GM10248 (cell line): ENCODE measurements at places on chromosomes 6 and 20.
A peak's percentile ranks its signal among the peaks of the same experiment; 100 is the strongest.

- no peak for DNase-seq
Measured at GRCh38 chr6:84172080-84172479, 55.4 kb downstream of the CEP162 start.

DNA sequence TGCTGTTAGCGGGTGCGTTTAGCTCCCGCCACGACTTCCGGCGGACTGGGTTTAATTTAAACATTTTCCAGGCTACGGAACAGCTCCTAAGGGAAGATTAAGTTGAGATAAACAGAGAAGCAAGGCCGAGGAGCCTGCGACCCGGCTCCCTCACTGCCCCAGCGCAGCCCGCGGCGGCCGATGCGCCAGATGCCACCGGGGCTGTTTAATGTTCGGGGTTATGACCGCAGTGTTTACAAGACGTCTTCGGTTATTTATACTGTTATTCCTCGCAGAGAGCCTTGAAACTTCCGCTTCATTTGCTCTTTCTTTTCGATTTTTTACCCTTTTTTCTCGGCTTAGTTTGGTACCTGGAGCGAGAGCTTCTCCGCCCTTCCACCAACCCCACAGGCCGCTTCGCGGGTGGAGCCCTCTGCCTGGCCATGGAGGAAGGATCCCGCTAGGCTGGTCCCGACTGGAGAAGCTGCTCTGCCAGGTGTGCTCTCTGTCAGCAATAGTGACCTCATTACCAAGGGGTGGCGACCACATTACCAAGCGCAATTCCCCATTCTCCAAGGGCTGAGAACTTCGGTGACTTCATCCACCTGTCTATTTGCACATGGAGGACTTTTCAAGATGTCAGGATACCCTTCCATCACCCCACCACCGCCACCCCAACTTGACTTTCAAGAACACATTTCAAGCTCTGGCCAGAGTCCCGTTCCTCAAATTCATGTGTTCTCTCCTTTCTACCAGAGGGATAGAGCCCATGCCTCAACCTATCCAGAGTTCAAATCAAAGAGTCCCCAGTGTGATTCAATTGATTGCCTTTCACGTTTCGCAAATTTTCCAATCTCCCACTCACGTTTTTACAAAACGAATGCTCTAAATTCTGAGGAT is 4.1 kb downstream of the TCF21 start:
- no peak for DNase-seq

DNA sequence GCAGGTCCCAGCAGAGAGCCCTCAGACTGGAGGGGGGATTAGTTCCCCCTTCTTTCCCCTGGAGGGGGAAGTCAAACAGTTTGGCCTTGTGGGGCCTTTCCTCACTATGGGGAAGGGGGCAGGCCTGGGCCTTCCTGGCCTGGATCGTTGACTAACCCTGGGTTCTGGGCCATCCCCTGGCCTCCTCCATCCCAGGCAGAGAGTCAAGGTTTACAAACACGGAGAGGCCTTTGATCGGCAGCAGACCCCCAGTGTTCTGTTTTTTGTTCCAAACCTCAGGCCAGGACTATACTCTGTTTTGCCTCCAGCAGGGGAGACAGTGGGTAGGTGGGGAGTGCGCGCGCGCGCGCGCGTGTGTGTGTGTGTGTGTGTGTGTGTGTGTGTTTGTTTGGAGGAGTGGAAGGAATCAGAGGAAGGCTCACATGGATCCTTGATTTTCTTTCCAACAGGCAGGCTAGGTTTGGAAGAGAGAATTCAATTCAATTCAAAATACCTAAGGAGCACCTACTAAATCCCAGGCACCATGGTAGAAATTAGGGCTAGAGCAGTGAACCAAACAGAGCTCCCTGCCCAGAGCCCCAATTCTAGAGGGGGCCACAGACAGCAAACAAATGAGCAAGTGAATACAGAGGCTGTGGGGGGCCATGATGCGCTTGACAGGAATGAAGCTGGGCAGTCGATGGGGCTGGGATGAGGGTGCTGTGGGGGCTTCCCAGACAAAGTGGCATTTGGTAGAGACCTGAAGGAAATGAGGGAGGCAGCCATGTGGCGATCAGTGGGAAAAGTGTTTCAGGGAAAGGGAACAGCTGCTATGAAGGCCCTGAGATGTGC is 14.8 kb downstream of the TP53RK start:
- DNase-seq: no peak

- DNase-seq: no peak
Measured at GRCh38 chr6:139600343-139600742, 225.9 kb upstream of the CITED2 start.

GRCh38 chr6:21390532-21391213 is 202.9 kb upstream of the SOX4 start:
- no peak for DNase-seq

- DNase-seq: peak; percentile 63
Measured at GRCh38 chr6:144064402-144065212, 30.8 kb downstream of the SF3B5 start.

DNA sequence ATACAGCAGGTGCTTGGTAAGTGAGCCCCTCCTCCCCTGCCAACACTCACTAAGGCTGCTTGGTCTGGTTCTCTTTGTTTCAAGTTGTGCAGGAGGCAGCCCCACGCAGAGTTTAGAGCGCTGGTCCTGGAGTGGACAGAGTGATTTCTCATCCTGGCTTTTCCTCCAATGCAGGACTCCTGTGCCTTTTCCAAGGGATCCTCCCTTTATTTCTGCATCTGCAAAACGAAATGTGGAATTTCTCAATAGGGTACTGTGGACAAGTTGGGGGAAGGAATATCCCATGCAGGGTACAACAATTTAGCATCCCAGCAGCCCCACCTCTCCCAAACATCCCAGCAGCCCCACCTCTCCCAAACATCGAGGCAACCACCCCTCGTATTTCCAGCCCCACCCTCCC is 30.6 kb upstream of the CCDC167 start:
- no peak for DNase-seq

- no peak for DNase-seq
Measured at GRCh38 chr6:119255492-119255891, 94.1 kb downstream of the MAN1A1 start.

GRCh38 chr20:45372646-45373352 is 5.3 kb downstream of the TP53TG5 start:
- no peak for DNase-seq

GRCh38 chr6:91149956-91150705 is 563.3 kb upstream of the MAP3K7 start:
- no peak for DNase-seq

DNA sequence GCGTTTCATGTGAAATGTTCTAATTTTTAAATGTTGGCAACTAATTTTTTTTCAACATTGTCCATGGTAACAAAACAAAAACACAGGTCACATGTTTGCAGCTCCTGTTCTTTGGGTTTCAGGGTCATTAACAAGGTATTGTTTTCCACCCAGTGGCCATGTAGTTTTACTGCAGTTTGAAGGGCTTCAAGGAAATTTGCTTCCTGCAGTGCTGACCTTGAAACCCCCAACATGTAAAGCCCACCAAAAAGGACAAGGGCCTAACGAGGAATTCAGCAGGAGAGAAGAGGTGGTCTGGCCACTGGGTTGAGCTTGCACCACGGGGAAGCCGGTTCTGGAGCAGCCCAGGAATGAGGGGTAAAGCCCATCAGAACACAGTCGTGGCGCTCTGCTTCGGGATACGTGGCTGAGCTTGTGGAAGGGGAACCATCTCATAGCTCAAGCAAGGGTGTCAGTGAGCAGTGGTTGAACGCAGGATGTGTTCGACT is 13.9 kb upstream of the KLHL31 start:
- DNase-seq: peak; percentile 20

DNA sequence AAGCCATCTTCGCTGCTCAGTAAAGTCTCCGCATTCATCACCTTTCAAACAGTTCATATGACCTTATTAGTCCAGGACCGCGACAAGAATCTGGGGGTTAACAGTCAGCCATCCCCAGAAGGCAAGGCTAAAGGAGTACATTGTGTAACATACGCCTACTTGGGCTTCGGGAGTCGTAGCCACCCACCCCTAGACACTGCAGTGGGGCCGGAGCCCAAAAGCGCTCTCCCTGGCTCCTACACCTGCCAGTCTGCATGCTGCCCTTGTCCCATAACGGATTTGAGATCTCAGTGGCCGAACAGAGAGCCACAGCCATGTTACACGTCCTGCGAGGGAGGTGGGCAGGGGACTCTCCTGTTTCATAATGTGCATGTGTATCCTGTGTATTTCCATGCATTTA is 1405.5 kb downstream of the GRIK2 start:
- DNase-seq: no peak

DNA sequence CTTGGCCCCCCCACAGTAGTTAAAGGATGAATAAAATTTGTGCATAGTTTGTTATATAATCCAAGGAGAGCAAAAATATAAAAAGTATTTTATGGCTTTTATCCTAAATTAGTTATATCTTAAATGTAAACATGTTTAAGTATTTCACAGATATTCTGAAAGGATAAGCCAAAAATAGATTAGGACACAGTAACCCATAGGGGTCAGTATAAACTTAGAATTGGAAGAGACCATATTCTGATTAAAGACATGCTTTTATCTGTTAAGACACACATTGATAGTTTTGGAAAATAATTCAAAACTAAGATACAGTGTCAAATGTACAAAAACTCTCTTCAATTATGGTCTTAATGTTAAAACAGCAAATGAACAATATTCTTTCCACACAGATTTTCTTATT is 4.5 kb upstream of the SERINC1 start:
- DNase-seq: no peak

- no peak for DNase-seq
Measured at GRCh38 chr6:88517737-88518136, 351.6 kb upstream of the CNR1 start.

DNA sequence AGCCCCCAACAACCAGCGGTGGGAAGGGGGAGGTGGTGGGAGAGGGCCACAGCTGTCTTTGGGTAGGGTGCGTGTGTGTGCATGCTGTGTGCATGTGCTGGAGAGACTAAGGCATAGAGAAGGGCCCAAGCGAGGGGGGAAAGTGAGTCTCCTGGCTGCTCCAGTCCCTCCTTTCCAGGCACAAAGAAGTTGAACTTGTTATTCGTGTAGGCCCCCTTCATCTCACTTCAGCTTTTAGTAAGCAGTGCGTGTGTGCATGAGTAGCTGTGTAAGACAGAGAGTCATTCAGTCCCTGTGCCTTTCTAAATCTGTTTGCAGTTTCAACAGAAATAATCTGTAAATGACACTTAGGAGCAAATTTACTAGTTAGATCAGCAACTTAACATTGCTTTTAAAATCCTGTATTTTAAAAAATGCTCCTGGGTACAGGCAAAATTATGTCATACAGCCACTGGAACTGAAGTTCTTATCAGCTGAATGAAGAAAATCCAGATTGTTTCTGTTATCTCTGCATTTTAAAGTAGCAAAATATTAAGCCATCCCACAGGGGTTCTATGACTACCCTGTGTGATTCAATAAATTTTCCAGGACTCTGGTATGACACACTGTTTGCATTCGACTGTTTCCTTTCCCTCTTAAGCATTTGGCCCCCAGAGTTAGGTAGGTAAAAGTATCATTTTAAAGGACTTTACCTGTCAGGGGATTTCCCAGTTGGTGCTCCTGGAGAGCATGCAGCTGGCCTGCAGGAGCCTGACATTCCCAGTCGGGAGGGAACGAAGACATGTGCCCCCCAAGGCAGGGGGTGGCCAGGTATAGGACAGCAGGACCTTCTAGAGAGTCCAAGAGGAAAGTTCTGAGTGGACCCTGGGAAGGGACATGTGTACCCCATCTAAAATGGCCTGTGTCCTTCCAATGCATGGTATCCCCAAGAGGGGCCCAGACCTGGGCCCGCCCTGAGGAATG is 39.0 kb downstream of the MTRES1 start:
- peak; percentile 42 for DNase-seq

GRCh38 chr20:6692566-6693173 is 74.8 kb upstream of the BMP2 start:
- no peak for DNase-seq

DNA sequence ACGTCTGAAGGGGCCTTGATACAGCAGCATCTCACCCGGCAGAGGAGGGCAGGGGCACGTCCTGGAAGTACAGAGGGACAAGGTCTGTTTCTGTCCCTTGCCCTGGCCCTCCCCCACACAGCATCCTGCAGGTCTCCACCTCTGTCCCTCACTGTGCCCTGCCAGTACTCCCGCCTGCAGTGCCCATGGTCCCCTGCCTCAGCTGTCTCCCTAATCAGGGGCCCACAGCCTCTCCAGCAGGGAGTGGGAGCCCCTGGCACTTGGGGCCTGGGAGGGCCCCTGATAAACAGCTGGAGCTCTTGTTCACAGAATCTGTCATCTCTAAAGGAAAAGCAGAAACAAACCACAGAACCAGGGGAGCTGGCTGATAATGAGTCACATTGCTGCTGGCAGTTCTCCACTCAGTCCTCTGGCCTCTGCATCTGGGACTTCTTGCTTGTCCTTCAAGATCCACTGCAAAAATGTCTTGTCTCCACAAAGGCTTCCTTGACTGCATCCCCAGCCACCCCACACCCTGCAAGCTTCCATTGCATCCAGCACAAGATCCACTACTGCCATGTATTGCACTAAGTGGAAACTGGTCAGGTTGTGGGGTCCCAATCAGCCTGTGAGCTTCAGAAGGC is 33.2 kb upstream of the TAF8 start:
- DNase-seq: no peak

DNA sequence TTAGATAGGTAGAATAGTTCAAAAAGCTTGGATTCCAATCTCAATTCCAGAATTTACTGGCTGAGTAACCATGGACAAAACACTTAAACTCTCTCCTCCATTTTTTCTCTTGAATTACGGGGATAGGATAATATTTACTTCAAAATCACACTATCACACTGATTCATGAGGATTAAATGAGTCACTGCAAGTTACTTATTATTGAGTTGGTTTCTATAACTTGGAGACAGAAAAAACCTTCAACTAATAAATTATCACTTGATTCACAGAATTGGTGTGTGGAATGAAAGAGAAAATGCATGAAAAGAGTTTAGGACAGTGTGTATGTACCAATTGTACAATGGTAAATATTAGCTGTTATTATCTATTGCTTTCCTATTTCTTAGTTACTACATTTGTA is 585.2 kb downstream of the PHF3 start:
- DNase-seq: no peak

DNA sequence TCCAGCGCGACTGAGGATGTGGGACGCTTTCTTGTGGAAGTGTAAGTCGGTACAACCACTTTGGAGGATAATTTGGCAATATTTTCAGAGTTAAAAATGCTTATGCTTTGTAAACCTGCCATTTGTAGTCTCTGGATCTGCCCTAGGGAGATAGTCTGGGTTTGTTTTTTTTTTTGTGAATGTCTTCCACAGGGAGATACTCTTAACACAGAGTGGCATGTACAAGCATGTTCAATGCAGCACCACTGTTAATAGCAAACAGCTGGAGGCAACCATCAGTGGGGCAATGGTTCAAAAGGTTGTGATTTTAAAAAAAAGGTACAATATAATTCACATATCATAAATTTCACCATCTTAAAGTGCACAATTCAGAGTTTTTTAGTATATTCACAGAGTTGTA is 22.4 kb downstream of the SLC9A8 start:
- no peak for DNase-seq

- no peak for DNase-seq
Measured at GRCh38 chr6:134217798-134218140, 100.1 kb downstream of the SGK1 start.

GRCh38 chr20:32586291-32586690 is 1.2 kb upstream of the NOL4L start:
- no peak for DNase-seq

GRCh38 chr20:20213526-20214121 is 154.3 kb upstream of the INSM1 start:
- no peak for DNase-seq
